ENCODE measurements at places on chromosomes 1 and 21.
A peak's percentile ranks its signal among the peaks of the same experiment; 100 is the strongest.

GRCh38 chr1:22922640-22923039, 50.0 kb downstream of the LACTBL1 start:
- DNase-seq = no peak

- peak; percentile 61 for DNase-seq
Observed at GRCh38 chr1:78333502-78333901, 157.3 kb upstream of the PTGFR start.

DNA sequence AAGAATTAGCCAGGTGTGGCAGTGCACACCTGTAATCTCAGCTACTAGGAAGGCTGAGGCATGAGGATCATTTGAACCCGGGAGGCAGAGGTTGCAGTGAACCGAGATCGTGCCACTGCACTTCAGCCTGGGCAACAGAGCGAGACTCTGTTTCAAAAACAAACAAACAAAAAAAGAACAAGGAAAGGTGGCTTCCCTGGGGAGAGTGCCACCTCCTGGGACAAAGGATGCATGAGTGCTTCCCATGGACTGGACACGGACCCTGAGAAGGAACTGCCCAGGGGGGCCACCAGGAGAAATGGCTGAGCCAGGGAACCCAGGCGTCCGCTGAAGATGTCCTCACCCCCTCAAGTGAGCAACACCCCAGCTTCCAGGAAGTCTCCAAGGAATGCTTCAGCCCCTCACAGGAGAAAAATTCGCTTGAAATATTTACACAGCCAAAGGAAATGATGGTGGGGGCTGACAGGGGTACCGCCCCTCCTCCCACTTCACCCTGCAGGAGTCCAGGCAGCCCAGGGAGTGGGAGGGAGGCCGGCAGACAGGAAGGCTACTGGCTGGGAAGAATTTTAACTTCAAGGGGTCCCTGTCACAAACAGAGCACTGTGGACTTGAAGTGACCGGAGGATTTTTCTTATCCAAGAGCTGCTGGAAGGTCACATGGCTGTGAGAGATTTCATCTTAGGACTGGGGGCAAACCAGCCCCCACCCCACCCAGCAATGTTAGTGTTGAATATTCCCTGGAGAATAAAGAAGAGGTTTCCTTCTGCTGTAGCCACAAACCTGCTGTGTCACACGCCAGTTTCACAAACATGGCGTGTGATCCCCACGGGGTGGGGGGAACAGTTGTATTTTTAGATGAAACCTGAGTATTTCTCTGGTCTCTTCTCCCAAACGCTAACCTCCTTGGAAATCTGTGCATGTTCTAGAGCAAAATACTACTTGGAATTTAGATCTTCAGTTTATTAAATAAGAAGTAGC, 90.8 kb upstream of the SLC25A33 start:
- peak; percentile 54 for DNase-seq

DNA sequence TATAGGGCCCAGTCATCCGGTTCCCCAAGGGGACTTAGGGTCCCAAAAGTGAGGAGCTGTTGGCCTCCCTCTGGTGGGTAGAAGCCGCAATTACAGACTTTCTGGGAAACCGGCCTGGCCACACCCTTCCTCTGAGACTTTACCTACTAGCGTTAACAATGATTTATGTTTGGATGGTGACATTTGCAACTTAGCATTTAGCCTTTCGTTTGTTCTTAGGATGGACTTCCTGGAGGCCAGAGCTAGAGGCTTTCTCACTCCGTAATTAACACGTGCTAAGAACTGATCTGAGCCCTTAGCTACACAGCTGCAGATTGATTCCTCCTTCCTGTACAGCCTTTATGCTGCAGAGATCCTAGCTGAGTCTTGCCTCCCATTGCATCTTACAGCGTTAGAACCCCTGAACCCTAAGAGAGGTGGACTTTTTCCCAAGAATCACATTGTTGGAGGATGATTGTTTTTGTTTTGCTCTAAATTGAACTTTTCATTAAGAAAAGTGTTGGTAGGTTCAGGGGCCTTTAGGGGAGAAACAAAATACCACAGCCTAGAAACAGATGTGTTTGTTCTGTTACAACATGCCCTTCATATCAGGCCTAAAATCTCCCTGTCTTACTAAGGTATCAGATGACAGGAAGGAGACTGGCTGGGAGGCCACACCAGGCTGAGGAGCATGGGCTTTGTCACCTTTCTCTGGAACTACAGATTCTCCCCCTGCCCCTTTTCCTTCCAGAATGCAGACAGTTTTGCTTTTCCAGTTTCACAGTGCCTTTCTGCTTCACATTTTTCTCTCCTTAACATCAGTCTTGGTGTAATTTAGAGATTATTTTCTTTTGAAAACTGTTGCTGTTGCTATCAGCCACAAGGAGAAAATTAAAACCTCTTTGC, 1.9 kb downstream of the S100A11 start:
- peak; percentile 88 for DNase-seq

DNA sequence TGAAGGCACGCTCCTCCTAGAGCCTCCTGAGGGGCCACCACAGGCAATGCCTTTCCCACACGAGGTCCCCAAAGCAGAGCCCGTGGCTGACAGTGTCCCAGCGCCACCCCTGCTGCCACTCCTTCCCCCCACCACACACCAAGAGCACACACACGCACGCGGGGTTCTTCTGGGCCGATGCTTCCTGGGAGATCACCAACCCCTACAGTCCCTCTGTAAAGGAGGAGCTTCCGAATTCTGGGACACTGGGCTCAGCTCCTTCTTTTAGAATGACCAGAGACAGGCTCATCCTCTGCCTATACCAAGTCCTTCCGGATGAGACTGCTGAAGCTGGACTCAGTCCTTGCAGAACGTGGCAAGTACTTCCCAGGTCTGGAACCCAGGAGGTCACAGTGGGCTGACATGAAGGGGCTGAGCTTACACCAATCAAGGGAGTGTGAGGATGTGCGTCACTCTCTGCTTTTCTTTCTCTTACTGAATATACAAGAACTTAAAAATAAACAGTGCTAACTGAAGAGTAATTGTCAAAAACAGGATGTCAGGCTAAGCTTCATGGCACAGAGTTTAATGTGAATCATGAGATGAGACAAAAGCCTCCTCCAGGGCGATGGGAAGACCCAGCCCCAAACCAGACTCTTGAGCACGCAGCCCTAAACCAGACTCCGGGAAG, 12.7 kb downstream of the SSU72 start:
- DNase-seq = no peak

GRCh38 chr1:44694863-44695478, 20.5 kb downstream of the ARMH1 start:
- DNase-seq = no peak

DNA sequence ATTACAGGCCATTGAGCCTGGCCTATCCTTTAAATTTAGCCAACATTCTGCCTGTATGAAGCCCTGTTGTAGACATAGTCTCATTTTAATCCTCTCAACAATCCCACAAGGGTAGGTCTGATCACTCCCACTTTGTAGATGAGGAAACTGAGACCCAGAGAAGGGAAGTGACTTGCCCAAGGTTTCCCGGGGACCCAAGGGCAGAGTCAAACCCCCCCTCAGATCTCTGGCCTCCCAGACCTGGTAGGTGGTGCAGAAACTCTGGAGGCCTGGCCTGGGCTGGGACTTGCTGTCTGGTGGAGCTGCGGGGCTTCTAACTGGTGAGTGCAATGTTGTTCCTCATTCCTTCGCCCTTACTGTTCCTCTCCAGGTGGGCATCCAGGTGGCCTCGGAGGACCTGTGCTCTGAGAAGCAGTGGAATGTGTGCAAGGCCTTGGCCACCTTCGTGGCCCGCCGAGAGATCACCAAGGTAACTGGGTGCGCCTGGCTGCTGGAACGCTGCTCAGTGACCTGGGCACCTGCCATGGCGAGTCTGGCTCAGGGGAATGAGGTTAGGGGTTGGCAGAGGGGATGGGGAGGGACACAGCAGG, 29.7 kb downstream of the FAM151A start:
- DNase-seq = no peak

GRCh38 chr1:213996320-213997037, 8.7 kb downstream of the PROX1 start:
- no peak for DNase-seq

- no peak for DNase-seq
Observed at GRCh38 chr1:42136466-42136865, 16.7 kb upstream of the GUCA2B start.

DNA sequence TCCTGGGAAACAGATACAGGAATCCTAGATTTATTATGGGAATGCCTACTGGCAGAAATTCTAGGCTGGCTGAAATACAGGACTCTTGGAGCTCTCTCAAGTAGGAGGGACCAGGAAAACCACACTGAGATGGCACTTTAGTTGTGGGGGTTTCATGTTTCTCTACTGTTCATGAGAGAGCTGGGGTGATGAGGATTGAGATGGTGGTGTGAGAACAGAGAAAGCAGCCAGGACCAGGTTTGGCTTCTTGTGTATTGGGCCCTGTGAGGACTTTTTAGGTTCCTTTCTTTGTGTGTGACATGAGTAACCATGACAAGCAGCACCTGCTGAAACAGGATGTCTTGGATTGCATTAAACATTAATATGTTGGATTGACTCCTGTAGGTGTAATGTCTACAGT, 4.9 kb downstream of the ARID1A start:
- no peak for DNase-seq

- no peak for DNase-seq
Observed at GRCh38 chr1:70503358-70503757, 92.3 kb downstream of the CTH start.

- DNase-seq = no peak
Observed at GRCh38 chr1:7572654-7573152, 198.4 kb upstream of the VAMP3 start.
